Activated CD8-positive, alpha-beta T cell treated with anti-CD3 and anti-CD28 coated beads, Interleukin-2, amount 10 ng/mL, durations not matched to agents 7 days and 5 days (primary cell): ENCODE measurements at places on chromosomes 16 and 17.

- DNase-seq = peak; percentile 62
Measured at GRCh38 chr17:56908001-56908542, 5.8 kb downstream of the TRIM25 start.

- DNase-seq = no peak
Measured at GRCh38 chr16:58970775-58971174, 236.7 kb upstream of the GOT2 start.

- no peak for DNase-seq
Measured at GRCh38 chr16:9976601-9977000, 205.6 kb downstream of the GRIN2A start.

GRCh38 chr16:53912155-53912554 is 208.2 kb downstream of the FTO start:
- DNase-seq = peak; percentile 64

DNA sequence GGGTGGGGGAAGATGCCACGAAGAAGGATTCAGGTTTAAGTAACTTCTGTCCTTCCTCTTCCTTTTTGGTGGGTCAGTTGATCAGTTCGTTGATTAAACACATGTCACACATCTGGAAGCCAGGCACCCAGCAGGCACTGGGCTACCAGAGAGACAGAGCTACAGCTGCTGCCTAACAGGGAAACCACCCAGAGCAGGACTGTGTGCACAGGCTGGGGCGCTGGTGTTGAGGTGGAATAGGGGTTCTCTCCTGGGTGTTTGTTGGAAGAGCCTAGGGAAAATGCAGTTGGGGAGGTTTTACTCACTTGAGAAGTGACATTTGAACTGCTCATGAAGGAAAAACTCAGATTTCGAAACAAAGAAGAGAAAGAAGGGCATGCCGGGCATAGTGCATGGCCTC is 152.4 kb downstream of the IRX5 start:
- DNase-seq = no peak

- no peak for DNase-seq
Measured at GRCh38 chr17:81667754-81668153, 1.2 kb downstream of the CCDC137 start.

GRCh38 chr17:27306276-27306835 is 12.4 kb downstream of the WSB1 start:
- no peak for DNase-seq

DNA sequence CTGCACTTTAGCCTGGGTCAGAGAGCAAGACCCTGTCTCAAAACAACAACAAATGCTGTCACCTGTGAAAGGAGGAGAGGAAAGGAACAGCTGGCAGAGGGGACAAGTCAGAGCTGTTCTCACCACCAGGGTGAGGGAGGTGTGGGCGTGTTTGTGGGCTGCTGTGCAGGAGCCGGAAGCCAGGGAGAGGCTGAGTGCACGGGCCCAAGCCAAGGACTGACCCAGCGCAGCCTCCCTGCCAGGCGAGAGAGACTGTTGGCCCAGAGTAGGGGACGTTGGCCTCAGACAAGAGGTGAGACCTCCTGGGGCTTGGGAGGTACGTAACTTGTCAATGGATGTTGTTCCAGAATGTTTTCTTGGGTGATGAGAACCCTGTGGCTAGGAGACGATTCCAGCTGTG is 10.7 kb downstream of the SPNS2 start:
- peak; percentile 80 for DNase-seq

GRCh38 chr17:4504188-4504587 is 5.5 kb downstream of the SPNS2 start:
- peak; percentile 41 for DNase-seq

GRCh38 chr16:81026429-81026828 is 9.2 kb upstream of the ATMIN start:
- no peak for DNase-seq

GRCh38 chr16:29645694-29646187 is 17.3 kb upstream of the SPN start:
- DNase-seq = no peak

DNA sequence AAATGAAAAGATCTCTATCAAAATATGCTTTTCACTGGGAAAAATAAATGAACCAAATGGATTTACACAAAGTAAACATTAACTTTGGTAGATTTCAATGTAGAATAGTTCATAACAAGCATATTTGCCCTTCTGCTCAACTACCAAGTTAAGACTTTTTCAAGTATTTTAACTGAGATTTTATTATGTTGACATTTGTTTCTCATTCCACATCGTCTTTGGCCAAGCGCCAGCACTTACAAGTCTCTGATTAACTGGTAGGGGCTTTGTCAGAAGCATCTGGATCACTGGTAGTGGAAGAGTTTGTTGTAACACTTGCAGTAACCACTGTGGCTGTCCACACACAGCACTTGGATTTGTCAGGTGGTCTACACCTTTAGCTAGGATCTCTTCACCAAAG is 22.9 kb downstream of the SLFN12L start:
- no peak for DNase-seq

DNA sequence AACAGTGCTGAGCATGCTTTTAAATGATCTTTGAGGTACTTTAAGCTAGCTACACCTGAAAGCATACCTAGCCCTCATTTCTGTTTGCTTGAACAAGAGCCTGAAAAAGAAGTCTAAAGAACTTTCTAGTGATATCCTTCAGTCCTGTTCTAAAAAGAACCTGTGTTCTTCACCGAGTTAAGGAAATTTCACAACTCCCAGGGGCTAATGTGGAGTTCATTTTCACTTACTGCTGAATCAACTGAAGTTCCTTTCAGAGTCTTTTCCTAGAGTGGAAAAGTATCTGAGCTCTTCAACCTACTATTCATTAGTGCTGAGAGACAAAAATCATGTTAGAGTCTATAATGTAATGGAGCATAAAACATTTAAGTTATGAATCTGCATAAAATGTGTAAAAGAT is 66.9 kb downstream of the CHD9 start:
- DNase-seq = no peak

DNA sequence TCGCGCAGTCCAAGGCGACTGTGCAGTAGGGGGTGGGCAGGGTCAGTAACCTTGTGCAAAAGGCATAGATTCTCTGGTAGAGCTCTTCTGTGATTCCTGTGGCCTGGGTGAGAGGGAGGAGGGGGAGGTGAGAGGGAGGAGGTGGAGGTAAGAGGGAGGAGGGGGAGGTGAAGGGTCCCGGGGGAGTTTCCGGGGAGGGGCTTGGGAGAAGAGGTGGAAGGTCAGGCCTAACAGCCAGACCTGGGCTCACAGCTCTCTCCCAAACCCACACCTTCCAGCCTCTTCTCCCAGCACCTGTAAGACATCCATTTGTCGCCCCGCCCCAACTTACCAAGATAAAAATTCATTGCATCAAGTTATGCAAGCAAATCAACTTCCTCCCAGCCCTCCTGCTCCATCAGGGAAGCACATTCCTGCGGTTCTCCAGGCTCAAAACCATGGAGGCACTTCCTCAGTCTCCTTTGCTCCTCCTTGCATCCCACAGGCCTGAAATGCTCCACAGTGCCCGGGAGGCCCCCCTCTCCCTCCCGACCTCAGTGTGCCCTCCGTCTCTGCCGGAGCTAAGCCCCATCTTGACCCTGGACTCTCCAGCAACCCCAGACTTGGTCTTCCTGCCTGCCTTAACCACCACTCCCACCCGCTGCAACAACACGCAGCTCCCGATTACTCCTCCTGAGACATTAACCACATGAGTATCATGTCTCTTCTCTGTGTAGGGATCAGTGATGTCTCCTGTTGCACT is 30.5 kb downstream of the PIK3R6 start:
- DNase-seq = peak; percentile 16

GRCh38 chr16:86062271-86062965 is 163.5 kb downstream of the IRF8 start:
- no peak for DNase-seq

- DNase-seq = no peak
Measured at GRCh38 chr17:50792132-50792531, 24.8 kb upstream of the ANKRD40CL start.

- DNase-seq = no peak
Measured at GRCh38 chr16:11547118-11547916, 39.4 kb downstream of the LITAF start.

- peak; percentile 49 for DNase-seq
Measured at GRCh38 chr16:57260294-57260929, 15.4 kb downstream of the ARL2BP start.

DNA sequence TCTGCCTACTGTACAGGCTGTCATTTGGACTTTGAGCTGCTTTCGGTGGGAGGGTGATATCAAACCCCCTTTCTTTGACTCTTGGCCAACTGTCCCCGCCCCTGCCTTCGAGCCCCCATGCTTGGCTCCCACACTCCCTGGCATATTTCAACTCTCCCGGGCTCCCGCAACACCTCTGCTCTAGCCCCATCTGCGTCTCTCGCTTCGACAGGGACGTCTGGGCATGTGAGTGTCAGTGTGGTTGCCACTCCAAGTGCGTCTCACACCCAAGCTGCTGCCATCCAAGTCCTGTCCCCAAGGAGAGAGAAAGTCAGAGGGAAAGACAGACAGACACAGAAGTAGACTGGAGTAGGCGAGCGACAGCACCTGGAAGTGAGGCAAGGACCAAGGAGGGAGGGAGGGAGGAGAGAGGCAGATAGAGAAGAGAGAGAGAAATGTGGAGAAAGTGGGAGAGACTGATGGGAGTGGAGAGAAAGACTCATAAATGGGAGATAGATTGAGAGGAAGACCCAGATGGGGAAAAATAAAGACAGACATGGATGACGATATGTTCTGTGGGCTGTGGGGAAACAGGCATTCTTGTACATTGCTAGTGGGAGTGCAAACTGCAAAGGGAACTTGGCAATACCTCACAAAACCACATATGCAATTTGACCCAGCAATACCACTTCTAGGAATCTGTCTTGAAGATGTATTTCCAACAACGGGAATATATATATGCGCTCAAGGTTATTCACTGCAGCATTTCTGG is 11.8 kb downstream of the STARD3 start:
- DNase-seq = no peak

DNA sequence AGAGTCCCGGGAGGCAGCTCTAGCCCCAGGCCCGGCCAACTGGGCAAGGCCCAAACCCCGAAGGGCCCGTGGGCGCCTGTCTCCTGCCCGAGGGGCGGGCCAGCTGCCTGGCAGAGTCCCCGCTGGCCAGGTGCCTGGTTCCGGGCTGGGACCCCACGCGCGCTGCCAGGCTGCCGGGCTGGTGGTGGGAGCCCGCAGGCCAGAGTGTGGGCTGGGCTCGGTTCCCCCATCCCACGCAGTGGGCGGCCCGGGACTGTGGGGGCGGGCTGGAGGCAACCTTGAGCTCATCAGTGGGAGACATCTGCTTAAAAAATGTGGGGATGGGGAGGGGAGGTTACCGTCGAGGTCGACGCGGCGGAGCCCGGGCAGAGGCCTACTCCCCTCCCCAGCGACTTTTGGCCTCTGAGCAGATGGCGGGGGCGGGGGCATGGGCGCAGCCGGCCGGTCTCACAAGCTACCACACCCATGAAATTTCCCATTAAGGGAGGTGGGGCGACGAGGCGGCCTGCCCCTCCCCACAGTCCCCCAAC is 176.4 kb upstream of the GSE1 start:
- no peak for DNase-seq

DNA sequence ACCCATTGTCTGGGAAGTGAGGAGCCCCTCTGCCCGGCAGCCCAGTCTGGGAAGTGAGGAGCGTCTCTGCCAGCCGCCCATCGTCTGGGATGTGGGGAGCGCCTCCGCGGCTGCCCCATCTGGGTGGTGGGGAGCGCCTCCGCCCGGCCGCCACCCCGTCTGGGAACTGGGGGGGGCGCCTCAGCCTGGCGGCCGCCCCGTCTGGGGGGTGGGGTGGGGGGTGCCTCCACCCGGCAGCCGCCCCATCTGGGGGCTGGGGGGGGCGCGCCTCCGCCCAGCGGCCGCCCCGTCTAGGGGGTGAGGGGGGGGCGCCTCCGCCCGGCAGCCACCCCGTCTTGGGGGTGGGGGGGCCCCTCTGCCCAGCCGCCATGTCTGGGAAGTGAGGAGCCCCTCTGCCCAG is 78.4 kb downstream of the RPGRIP1L start:
- DNase-seq = no peak

DNA sequence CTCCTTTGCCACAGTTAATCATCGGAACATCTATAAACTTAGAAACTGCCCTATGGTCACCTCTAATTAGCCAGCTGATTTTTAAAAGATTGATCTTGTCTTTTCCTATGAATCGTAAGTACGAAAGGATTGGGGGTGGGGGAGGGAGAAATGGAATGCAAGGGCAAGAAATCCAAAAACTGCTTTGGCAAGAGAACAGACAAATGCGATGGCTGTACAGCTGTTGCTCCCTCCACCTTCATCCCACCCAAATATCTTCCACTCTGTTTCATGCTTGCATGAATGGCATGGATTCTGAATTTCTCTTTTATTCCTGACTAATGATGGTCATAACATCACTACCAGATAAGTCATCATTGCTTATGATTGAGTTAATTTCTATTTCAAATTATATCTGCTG is 165.7 kb downstream of the STX8 start:
- DNase-seq = no peak

DNA sequence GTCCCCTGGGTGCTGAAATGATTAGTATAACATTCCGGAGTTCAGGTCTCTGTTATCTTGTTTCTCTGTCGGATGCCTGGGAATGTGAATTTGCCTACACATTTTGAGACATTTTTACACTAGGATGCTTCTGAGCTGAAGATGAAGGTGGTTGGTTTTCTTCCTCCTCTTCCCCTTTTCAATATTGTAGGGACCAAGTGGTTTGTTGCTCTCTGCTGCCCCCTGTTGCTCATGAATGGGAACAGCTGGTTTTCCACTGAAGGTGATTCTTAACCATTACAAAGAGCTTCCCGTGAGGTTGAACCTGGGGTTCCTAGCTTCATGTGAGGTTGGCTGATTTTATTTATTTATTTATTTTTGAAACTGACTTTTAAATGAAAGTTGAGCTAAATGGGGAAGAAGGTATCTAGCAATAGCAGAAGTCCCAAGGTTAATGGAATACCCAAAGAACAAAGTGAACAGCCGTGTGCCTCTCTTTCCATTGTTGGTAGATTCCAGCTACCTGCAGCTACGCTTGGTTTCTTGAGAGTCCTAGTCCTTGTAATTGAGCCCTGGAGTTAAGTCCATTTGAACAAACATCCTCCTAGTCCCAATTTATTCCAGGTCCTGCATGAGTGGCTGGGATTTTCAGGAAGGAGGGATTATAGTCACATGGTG is 983.9 kb upstream of the EEF2KMT start:
- DNase-seq = peak; percentile 29

- DNase-seq = no peak
Measured at GRCh38 chr17:2267354-2267753, 36.2 kb downstream of the SMG6 start.

DNA sequence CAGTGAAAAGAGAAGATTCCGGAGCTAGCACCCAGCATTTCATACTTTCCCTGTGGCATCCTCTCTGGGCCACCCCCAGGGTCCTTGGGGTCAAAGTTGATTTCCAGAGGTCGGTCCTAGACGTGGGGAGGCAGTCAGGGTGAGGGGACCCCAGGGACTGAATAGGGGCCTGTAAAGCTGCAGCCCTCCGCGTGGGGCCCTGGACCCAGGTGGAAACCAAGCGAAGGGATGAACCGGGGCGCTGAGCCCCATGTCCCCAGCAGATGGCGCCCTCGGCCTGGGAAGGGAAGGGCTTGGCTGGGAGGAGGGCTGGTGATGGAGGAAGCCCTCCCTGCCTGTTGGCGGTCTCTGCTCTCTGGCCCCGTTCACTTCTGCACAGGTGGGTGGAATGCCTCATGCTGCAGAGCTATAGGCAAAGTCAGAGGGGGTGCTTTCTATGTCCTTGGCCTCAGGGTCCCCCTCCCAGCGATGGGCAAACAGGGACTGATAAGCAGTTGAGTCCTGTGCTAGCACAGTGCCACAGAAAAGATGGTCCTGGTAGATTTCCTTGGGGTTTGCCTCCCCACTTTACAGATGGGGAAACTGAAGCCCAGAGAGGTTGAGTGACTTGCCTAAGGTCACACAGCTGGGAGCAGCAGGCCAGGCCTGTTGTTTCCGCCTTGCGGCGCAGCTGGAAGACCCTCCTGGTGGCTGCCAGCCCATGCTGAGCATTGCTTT is 163.4 kb upstream of the CIBAR2 start:
- peak; percentile 80 for DNase-seq

GRCh38 chr16:9518051-9518450 is 426.6 kb downstream of the HAPSTR1 start:
- DNase-seq = no peak
